ENCODE measurements at places on chromosomes 5 and 9.

GRCh38 chr9:36306471-36307306 is 48.4 kb upstream of the GNE start:
- DNase-seq, result no peak

DNA sequence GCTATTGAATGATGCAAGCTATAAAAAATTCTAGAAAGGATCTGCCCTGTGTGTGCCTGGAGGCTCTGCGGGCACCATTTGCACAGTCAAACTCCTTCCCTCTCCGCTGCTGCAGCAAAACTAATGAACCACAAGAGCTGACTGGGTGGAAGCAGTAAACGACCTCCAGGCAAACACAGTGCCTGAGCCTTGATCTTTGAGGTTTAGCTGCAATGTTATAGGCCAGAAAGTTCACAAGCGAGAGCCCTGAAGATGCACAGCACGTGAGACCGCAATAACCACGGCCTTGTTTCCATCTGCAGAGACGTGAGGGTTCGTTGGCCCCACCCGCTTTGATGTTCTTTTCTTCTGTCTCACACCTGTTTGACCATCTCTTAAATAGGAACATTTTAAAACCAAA is 69.2 kb upstream of the S1PR3 start:
- no peak for DNase-seq

GRCh38 chr9:70455993-70456704 is 41.7 kb upstream of the KLF9 start:
- no peak for DNase-seq

- DNase-seq, result no peak
These were observed 21.1 kb upstream of the ZNF131 start for GRCh38 chr5:43099640-43100039.

GRCh38 chr5:91464886-91465646 is 81.9 kb upstream of the ARRDC3 start:
- DNase-seq, result no peak

GRCh38 chr9:130311408-130312140 is 46.0 kb downstream of the HMCN2 start:
- DNase-seq, result no peak

DNA sequence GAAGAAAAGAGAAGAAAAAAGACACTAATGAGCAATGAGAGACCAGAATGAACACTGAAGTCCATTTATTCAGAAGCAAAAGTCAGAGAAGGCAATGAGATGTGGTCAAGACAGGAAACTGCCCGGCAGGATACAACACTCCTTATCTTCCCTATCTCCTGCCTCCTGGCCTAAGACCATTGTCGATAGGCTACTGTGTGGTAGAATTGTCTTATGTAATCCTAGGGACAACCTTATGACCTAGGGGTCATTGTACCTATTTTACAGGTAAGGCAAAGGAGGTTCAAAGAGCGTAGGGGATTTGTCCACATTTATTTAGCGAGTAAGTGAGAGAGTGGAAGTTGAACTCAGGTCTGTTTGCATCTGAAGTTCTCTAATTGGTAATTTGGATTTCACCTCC is 63.0 kb upstream of the PTPN3 start:
- no peak for DNase-seq

- no peak for DNase-seq
These were observed 5.3 kb upstream of the SUSD1 start for GRCh38 chr9:112180387-112180881.

- no peak for DNase-seq
These were observed 6.1 kb downstream of the BASP1 start for GRCh38 chr5:17223367-17224185.

GRCh38 chr9:127780126-127780885 is 1.8 kb upstream of the SH2D3C start:
- no peak for DNase-seq

DNA sequence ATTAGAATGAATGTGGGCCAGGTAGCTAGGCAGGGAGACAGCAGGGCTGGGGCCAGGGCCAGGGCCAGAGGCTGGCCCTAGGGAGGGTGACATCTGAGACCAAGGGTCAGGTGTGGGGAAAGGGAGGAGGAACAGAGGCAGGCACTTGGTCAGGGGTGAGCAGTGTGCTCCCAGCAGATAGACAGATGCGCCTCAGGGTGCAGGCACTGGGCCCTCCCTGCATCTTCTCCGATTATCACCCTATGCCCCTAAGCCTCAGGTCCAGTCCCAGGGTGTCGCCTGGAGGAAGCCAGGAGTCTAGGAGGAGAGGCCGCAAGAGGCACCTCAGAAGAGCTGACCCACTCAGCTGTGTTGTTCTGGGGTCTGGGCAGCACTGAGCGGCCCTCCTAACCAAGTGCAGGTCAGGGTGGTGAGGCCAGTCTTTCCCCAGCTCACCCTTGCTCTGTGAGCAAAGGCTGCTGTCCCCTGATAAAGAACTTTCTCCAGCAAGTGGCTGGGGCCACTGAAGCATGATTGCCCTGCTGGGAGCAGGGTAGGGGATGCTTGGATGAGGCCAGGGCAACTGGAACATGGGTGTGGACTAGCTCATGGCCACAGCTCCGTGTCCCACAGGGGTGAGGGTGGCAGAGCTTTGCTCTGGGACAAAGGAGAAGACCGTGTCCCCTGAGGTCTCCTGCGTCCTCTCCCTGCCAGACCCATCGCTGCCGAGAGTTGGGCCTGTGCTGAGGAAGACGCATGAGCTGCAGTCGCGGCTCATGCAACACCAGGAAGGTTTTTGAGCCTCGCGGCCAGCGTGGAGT is 2.1 kb upstream of the RASGEF1C start:
- no peak for DNase-seq

DNA sequence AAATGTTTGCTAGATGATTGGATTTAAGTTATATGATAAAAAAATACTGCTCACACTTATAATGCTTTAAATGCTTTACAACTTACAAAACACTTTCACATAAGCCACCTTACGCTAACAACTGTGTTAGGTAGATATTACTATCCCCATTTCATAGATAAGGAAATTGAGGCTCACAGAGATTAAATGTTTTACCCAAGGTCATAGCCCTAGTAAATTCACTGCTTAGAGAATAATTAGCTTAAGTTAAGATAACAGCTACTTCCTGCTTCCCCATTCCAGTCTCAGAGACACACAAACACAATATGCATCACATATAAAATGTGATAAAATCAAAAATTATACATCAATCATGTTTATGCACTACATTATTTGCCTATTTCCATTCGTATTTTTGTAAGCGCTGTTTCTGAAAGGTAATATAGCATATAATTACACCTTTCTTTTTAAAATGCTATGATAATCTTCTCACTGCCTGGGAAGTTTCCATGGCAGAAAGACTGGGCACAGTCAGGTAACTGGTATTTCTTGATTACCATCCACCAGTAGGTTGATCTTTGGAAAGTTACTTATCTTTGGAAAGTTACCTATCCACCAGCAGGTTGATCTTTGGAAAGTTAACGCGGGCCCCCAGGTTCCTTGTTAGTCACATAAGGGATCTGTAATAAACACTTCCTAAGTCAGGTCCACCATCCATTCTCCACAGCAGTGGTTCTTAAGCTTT is 101.1 kb downstream of the NFIB start:
- DNase-seq, result no peak

DNA sequence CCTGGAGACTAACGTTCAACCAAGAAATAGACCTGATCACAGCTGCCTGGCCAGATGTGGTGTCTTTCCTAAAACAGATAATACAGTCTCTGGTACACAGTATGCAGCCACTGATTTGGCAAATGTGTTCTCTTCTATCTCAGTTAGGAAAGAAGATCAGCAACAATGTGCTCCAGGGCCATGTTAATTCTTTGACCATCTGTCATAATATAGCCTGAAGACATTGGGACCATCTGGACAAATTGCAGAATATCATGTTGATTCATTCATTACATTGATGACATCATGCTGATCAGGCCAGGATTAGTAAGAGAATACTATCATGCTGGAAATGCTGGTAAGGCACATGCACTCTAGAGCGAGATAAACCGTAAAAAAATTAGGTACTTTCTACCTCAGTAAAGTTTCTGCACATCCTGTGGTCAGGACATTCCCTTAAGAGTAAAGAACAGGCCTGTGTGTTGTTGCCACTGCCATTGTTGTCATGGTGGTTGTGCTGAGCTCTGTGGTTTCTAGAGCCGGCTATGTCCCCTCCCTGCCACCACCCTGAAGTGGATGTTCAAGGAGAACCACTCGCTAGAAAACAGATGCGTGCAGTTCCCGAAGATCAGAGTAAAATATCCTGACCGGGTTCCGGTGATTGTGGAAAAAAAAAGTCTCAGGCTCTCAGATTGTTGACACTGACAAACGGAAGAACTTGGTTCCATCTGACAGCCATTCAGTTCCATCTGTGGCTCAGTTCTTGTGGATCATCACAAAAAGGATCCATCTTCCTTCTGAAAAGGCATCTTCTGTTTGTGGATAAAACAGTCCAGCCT is 6.4 kb upstream of the JMY start:
- DNase-seq, result no peak

DNA sequence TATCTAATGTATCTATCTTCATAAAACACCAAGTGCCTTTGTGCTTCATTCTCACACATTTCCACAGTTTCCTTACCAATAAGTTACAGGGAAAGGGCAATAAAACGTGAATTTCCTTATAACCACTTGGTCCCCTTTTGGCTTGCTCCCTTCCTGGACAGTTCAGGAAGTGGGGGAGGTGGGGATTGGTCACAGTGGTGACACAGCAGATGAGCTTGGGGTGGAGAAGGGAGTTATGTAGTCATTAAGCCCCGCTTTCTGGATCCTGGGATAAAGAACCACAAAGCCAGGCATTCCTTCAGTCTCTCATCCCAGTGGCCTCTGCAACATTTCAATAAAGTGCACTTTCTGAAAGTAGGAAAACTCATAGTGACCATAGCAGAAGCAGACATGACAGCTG is 47.1 kb upstream of the FYB1 start:
- DNase-seq, result no peak

DNA sequence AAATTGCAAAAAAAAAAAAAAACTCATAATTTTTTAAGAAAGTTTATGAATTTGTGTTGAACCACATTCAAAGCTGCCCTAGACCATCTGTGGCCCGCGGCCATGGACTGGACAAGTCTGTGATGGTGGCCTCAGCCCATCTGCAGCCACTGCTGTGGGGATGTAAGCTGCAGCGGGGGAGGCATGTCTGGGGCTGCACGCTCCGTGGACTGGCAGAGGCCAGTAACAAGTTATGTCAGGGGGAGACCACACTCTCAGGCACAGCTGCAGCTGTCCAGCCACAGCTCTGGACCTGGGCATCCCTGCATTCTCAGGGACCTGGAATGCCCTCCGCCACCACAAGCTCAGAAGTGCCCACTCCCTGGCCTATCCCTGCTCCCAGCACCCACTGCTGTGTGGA is 1272.3 kb upstream of the CDH9 start:
- DNase-seq, result no peak

- DNase-seq, result no peak
These were observed 23.7 kb upstream of the TNC start for GRCh38 chr9:115141612-115142011.

DNA sequence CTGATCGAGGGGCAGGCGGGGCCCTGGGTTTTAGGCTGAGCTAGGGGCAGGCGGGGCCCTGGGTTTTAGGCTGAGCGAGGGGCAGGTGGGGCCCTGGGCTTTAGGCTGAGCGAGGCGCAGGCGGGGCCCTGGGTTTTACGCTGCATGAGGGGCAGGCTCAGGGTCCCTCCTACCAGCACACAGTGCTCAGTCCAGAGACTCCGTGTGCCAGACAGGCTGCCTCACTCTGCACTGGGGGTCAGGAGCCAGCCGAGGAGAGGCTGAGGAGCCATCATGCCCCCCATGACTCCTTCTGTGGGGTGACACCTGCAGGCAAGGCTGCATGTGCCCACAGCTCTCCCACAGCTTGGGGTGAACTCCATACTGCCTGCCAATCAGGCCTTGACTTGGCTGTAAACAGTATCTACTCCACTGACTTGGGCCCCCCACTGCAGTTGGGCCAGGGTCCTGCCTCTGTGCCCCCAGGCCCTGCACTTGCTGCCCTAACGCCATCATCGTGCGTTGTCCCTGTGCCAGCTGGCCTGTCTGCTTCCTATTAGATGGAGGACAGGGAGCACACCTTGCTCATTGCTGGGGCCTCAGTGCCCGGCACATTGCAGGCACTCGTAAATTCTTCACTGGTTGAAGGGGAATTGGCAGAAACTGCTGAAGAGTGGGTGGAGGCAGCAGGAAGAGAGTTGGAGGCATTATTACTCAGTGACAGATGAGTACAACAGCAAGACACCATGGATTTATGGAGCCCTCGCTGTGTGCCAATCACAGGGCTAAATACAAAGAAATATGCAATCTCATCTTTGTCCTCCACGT is 78.6 kb downstream of the AMBP start:
- DNase-seq, result no peak

- no peak for DNase-seq
These were observed 56.5 kb upstream of the SPATA31D4 start for GRCh38 chr9:81871695-81872094.

DNA sequence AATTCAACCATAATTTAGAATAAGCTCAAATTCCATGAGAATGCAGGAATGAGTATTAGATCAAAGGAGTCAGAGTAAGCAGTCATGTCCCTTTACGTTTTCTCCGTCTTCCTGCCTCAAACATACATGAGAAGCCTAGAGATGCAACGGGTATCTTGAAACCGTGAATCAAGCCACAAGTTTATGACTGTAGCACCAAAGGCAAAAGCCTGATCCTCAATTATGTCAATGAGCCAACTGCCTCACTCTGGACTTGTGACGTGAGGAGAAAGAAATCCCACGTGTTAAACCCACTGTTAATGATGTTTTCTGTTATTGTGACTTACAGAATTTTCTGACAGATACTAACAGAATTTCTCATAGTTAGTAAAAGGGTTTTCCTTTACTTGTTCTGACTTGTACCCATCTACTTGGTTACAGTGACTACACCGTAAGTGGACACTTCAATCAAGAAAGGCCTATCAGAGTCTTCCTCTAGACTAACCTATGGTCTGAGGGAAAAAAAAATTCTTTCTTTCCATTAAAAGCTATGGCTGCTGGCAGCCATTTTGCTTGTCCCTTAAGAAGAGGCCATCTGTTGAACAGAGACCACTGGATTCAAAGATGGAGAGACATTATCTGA is 35.3 kb upstream of the HK3 start:
- no peak for DNase-seq

DNA sequence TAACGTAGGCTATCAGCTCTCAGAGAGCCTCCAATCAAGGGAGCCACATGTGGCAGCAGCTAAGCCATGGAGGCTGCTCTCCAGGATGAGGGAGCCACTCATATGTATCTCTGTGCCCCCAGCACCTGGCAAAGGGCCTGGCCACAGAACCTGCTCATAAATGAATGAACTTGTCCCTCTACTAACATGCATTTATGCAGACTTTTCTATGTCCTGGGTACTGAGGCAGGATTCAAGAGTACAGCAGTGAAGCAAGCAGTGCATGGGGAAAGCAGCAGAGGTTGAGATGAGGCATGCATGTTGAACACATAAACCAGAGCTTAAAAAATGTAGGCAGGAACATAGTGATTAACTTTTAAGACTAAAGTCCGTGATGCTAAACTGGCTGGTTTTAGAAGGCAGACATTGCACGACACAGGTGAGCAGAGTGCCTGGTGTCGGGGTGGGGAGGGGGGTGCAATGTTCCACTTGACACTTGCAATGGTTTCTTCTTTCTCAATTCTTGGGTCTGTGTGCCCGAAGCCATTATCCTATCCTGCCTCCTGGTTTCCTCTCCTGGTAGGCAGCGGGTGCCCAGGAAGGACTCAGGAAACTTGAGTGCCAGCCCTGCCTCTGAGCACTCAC is 142.8 kb upstream of the ALDH1B1 start:
- no peak for DNase-seq

Measured in left hindlimb (tissue), 1 donor.